ENCODE measurements at places on chromosomes 5 and 9. TPM values are rescaled to one million over a fixed set of nuclear protein-coding genes. Genes with fewer than 3 reads are reported as not detected.

Gene FGF18
- polyA plus RNA-seq = 0.52 TPM

Gene IGFBPL1
- 2.2 TPM for polyA plus RNA-seq

Gene NEUROG1
- polyA plus RNA-seq = not detected

Gene RFESD
- 1.1 TPM for polyA plus RNA-seq

Gene MYMK
- not detected for polyA plus RNA-seq

Gene GABRP
- 0.07 TPM for polyA plus RNA-seq

DNA sequence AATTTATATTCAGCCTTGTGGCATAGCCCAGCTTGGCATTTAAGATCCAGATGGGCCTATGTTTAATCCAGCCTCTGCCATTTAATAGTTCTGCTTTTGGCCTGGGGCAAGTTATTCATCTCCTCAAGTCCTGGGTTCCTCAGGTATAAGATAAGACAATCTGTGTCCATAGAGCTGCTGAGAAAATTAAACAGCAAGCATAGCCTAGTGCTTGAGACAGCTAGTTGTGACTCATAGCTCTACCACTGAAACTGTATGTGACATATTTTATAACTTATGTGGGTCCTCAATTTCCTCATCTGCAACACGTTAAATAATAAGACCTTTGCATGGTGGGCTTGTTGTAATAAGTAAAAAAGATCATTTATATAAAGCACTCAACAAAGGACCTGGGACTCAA lies 53.3 kb upstream of the ATP10B start:
- H3K27ac ChIP-seq = no peak overlapping the region
- no peaks in the 10 kb centered on the region for H3K4me1 ChIP-seq
- no peak overlapping the region for H3K4me3 ChIP-seq
- DNase-seq = no peak

DNA sequence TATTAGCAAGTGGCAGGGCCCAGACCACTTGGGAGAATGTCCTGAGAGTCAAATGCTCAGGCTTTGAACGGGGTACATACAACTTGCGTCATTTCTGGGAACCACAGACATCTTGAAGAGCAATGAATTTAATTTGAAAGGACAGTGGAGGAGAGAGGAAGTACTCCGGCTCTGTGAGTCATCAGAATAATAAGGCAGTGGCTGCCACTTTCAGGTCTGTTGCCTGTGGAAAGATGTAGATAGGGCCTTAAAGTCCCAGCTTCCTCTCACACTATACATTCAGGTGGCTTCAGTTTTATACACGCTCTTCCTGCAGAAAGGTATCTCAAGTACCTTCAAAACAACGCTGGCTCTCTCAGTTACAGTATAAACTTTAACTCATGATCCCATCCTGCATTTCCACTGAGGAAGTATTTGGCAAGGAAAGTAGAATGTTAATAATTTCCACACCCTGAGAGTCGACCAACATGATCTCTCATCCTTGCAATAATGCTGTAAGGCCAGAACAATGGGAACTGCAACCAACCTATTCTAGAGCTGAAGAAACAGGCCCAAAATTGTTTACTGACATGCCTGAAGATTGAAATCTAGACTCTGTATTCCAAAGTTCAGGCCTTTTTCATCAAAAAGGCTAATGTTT lies 6.8 kb upstream of the PRUNE2 start:
- no peak for DNase-seq
- H3K36me3 ChIP-seq = no peaks in the 10 kb centered on the region
- no peaks in the 10 kb centered on the region for H3K4me1 ChIP-seq
- no peak overlapping the region for H3K27ac ChIP-seq
- no peak overlapping the region for H3K4me3 ChIP-seq
- no peaks in the 10 kb centered on the region for H3K27me3 ChIP-seq

DNA sequence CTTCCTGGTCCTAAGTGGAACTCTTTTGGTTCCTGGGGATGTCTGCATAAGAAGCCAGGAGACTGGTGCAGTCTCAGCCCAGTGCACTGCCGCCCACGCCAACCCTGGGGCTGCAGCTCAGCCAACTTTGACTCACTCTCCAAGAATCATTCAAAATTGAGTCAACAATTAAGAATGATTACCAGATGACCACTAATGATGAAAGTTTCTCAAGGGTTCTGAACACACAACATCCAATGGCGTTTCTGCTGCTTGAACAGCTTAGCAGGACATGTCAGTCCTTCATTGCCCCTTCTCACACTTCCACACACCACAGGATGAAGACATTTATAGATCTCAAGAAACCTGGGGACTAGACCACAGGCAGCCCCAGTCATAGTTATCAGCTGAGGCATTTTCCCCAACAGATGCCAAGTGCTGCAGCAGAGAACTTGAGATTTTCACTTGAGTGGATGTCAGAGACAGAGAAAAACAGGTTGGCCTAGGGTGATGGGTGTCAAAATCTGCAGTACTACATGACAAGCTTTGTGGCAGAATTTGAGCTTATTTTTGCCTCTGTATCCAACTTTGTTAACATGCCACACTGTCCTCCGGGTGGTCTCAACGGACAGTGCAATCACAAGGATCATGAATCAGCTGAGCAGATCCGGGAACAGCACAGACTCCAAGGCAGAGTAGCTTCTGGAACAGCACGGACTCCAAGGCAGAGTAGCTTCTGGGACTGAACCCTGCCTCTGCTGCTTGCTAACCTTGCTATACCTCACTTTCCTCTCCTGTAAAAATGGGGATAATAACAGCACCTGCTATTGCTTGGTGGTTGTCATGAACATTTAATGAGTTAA lies 356.1 kb downstream of the SPOCK1 start:
- H3K36me3 ChIP-seq = no peaks in the 10 kb centered on the region
- H3K4me1 ChIP-seq = no peaks in the 10 kb centered on the region
- H3K27me3 ChIP-seq = no peaks in the 10 kb centered on the region
- no peak for DNase-seq

GRCh38 chr9:129694243-129694646 lies 28.8 kb downstream of the PRRX2 start:
- peaks cover 5% of the 10 kb centered on the region for H3K4me1 ChIP-seq
- no peaks in the 10 kb centered on the region for H3K27me3 ChIP-seq
- DNase-seq = no peak
- no peak overlapping the region for H3K4me3 ChIP-seq
- H3K27ac ChIP-seq = no peak overlapping the region

DNA sequence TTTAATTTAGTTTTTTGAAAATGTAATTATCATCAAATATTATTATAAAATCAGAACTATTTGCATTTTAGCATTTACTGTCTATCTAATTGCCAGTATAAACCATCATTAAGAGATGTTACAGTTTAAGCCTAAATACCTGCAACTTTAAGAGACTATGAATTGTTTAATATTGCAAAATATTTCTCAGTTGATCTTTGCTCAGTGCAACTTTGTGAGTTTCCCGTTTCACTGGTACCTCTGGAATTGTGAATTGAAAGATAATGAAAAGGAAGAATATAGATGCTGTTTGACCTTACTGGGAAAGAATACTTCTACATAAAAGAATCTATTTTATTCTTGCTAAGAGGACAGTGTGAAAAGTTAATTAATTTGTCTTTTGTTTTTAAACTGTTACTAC lies 30.2 kb upstream of the TMED7 start:
- no peaks in the 10 kb centered on the region for H3K4me1 ChIP-seq
- H3K36me3 ChIP-seq = no peaks in the 10 kb centered on the region
- no peak for DNase-seq
- H3K4me3 ChIP-seq = no peak overlapping the region
- H3K27ac ChIP-seq = no peak overlapping the region
- H3K27me3 ChIP-seq = no peaks in the 10 kb centered on the region

DNA sequence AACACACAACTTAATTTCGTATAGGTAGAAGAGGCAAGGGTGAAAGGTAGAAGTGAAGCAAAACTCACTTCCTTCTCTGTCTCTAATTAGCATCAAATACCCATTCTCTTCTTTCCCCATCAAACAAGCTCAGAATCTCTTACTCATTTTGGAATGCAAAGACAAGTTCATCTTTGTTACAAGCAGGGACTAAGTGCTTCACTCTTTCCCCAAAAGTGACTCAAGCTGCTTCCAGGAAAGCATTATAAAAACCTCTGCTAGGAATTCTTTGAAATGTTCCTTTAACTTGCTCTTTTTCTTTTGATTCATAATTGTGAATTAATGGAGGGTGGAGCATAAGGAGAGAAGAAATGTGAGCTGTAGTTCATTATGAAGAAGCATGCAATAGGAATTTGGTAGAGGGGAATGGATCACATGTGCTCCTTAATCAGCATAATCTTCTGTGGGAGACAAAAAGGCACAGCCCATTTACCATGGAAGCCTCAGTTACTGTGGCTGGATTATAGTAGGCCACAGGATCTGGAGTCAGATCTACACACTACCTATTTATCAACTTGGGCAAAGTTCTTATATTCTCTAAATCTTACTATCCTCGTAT lies 109.5 kb upstream of the DPYSL3 start:
- no peak for DNase-seq
- H3K36me3 ChIP-seq = no peaks in the 10 kb centered on the region
- H3K4me1 ChIP-seq = no peaks in the 10 kb centered on the region
- H3K27me3 ChIP-seq = no peaks in the 10 kb centered on the region
- H3K4me3 ChIP-seq = no peak overlapping the region

DNA sequence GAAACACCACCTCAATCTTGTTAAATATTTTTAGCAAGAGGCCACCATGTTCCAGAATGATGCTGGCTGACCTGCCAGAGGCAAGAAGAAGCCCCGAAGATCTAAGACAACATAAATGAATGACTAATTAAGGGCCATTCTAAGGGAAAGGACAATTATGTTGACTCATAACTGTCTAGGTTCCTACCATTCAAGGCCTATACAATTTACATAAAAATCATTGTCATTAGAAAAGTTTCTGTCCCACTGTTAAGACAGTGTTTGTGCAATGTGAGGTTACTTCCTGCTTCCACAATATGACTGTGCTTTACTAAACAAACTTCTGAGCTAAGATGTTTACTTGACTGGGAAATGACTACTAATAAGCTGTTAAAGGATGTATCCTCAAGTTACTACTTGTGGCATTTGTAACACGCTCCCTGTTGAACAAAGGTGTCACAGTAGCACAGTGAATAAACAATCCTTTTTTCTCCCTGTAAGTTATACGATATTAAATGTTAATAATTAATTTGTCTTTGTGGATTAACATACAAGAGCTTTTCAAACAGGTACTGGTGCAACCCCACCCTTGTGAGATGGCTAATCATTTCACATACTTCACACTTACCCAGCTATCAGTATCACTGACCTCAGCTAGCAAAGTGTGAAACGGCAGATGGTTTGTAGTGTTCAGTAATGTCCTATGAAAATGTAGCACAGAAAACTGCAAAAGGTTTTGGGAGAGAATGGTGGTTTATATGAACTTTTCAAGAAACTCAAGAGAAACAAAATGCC lies 195.8 kb downstream of the EFNA5 start:
- peaks cover 11% of the 10 kb centered on the region for H3K4me1 ChIP-seq
- H3K4me3 ChIP-seq = no peak overlapping the region
- H3K27me3 ChIP-seq = no peaks in the 10 kb centered on the region
- DNase-seq = no peak
- H3K27ac ChIP-seq = no peak overlapping the region

DNA sequence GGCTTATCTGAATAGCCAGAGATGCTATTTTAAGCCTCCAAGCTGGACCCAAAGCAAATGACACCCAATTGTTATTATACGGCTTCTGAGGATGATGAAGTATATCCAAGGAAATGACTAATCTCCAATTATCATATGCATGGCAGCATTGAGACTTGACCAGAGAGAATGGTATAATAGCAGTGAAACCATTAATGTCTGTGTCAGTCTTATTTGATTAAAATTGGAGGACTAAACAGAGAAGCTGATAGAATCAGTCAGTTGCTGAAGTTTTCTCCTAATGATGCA lies 200.5 kb downstream of the EFNA5 start:
- no peak overlapping the region for H3K27ac ChIP-seq
- H3K27me3 ChIP-seq = no peaks in the 10 kb centered on the region
- no peaks in the 10 kb centered on the region for H3K4me1 ChIP-seq
- DNase-seq = no peak
- no peak overlapping the region for H3K4me3 ChIP-seq

DNA sequence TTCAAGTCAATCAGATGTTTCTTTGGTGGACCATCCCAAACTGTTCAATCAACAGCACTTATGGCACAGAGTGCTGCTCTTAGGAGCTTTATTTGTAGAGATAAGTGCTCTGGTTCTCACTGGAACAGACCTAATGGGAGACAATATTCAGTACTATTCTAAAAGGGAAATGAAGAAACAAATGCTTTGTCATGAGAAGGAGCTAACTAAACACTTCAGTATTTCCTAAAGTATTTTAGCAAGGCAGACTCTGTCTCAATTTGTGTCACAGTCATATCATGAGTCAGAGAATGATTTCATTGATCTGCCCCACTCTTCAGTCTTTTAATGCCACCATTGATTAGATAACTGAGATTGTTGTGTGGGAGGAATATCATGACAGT lies 175.3 kb downstream of the SLF1 start:
- H3K4me3 ChIP-seq = no peak overlapping the region
- no peak overlapping the region for H3K27ac ChIP-seq
- H3K4me1 ChIP-seq = no peaks in the 10 kb centered on the region

DNA sequence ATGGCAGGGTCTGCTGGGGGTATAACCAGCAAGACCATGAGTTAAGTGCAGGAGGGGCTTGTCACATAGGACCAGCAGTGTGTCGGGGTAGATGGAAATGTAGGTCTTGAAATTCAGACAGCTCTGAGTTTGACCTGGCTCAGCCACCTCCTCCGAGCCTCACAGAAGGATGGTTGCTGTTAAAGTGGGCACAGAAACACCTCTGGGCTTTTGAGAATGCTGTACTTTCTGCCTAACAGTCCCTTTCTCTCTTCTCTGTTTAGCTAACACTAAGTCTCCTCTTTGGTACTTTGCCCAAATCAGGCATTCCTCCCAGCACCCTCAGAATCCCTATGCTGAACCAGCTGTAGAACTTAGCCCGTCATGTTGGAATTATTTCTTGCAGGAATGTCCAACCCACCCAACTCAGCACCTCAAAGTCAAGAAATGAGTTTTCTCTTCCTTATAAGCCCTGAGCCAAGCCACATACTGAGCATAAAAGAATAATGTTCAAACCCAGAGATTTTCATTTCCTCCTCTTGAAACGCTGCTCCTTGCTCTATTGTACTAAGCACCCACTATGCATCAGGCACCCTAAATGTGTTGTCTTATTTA lies 41.7 kb upstream of the MATR3 start:
- H3K4me3 ChIP-seq = no peak overlapping the region
- H3K27me3 ChIP-seq = no peaks in the 10 kb centered on the region
- H3K36me3 ChIP-seq = no peaks in the 10 kb centered on the region
- DNase-seq = no peak
- H3K27ac ChIP-seq = no peak overlapping the region

GRCh38 chr5:9841516-9842170 lies 211.5 kb upstream of the TAS2R1 start:
- H3K4me1 ChIP-seq = no peaks in the 10 kb centered on the region
- H3K36me3 ChIP-seq = no peaks in the 10 kb centered on the region
- H3K27ac ChIP-seq = no peak overlapping the region
- DNase-seq = no peak

- H3K36me3 ChIP-seq = no peaks in the 10 kb centered on the region
- no peaks in the 10 kb centered on the region for H3K4me1 ChIP-seq
- no peak overlapping the region for H3K4me3 ChIP-seq
- no peak for DNase-seq
Observed at GRCh38 chr5:145050181-145050580, 785.0 kb downstream of the PRELID2 start.

Data from pancreas (tissue), 10 donors.